ENCODE measurements at places on chromosomes 11 and 22.
A peak's percentile ranks its signal among the peaks of the same experiment; 100 is the strongest.

- H3K4me1 ChIP-seq = no peaks in the 10 kb centered on the region
- H3K27me3 ChIP-seq = no peaks in the 10 kb centered on the region
- H3K27ac ChIP-seq = no peak overlapping the region
- no peak for DNase-seq
- peaks cover 75% of the 10 kb centered on the region for H3K36me3 ChIP-seq
These were observed 33.4 kb downstream of the PPARA start for GRCh38 chr22:46183733-46184132.

- no peak overlapping the region for H3K27ac ChIP-seq
- no peak overlapping the region for H3K4me3 ChIP-seq
- no peaks in the 10 kb centered on the region for H3K36me3 ChIP-seq
These were observed 171.9 kb downstream of the BUD13 start for GRCh38 chr11:116600930-116601329.

DNA sequence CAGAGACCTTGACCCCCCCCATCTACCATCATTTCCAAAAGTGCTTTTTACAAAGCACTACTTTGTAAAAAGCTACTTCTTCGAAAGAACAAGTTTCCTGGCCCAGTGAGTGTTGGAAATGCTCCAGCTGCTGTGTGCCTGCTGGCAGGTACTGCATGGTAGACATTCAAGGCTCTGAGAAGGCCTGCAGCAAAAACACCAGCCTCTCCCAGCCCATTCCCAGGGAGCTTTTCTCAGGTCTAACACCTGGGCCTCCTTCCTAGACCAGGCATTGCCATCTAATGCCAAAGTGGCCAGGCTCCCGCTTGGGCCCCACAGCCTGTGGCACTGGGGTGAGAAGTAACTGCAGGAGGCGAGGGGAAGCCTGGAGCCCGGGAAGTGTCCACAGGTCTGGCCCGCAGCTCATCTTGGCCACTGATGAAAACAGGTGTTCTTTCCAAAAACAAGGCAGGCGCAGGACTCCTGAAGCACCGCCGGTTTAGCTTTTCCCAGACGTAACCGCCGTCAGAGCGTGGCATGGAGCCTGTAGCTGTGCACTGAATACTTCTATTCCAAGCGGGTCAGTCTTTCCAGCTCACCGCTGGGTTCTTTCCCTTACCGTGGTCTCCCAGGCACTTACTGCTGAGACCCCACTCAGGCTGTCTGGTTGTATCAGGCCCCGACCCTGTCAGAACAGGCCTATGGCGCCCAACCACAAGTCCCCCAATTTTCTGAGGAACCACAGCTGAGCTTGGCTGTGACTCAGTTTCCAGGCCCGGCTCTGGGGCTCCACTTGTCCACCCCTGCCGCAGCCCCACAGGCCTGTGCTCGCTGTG is 1.2 kb upstream of the TCIRG1 start:
- H3K36me3 ChIP-seq = peaks cover 23% of the 10 kb centered on the region
- no peak for DNase-seq
- no peak overlapping the region for H3K27ac ChIP-seq
- no peaks in the 10 kb centered on the region for H3K27me3 ChIP-seq

- no peak overlapping the region for H3K27ac ChIP-seq
- no peaks in the 10 kb centered on the region for H3K36me3 ChIP-seq
- H3K4me3 ChIP-seq = no peak overlapping the region
- H3K27me3 ChIP-seq = peaks cover 8% of the 10 kb centered on the region
- no peaks in the 10 kb centered on the region for H3K4me1 ChIP-seq
These were observed 1.6 kb downstream of the NFAM1 start for GRCh38 chr22:42430528-42431125.

- no peaks in the 10 kb centered on the region for H3K36me3 ChIP-seq
- no peak for DNase-seq
- no peaks in the 10 kb centered on the region for H3K4me1 ChIP-seq
These were observed 44.4 kb downstream of the CYTH4 start for GRCh38 chr22:37326726-37327125.

GRCh38 chr11:92253945-92254344 is 29.3 kb downstream of the FAT3 start:
- H3K27ac ChIP-seq = no peak overlapping the region
- H3K36me3 ChIP-seq = no peaks in the 10 kb centered on the region
- no peaks in the 10 kb centered on the region for H3K4me1 ChIP-seq
- no peak for DNase-seq

DNA sequence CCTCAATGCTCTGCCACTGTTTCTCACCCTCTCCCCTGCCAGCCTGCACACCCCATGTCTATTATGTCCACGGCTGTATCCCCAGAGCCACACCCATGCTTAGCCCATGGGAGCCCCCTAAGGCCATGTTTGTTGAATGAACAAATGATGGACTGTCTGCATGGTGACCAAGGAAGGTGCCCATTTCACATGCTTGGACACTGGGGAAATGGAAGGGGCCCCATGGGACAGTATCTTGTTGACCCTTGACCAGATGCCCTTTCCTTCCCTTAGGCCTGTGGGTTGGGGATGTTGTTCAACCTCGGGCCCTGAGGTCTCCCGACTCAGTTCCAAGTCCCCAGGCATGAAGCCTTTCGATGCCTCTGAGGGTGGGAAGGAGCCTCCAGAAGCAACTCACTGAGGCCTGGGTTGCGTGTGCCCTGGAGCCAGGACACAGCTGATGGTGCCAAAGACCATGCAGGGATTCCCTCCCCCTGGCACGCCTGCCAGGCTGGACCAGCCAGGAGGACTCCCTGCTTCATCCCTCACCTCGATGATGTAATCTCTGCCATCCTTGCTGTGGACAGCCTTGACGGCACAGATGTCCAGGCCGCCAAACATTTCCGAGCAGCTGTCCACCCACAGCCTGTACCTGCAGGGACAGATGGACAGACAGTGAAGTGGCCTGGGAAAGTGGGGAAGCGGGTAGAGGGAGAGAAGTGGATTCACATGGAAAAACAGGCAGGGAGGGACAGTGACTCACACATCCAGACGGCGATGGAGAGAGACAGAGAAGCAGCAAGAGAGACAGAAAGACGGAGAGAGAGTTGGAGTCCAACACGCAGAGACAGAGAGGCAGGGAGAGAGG is 58.9 kb downstream of the FBXO7 start:
- H3K4me3 ChIP-seq = no peak overlapping the region
- no peaks in the 10 kb centered on the region for H3K4me1 ChIP-seq
- no peak overlapping the region for H3K27ac ChIP-seq
- no peak for DNase-seq
- peaks cover 14% of the 10 kb centered on the region for H3K27me3 ChIP-seq

GRCh38 chr11:26677566-26677965 is 44.3 kb downstream of the SLC5A12 start:
- H3K4me3 ChIP-seq = no peak overlapping the region
- DNase-seq = no peak
- no peak overlapping the region for H3K27ac ChIP-seq
- no peaks in the 10 kb centered on the region for H3K4me1 ChIP-seq
- no peaks in the 10 kb centered on the region for H3K36me3 ChIP-seq

- no peaks in the 10 kb centered on the region for H3K36me3 ChIP-seq
- peaks cover 21% of the 10 kb centered on the region for H3K27me3 ChIP-seq
- H3K27ac ChIP-seq = no peak overlapping the region
- no peak overlapping the region for H3K4me3 ChIP-seq
- no peaks in the 10 kb centered on the region for H3K4me1 ChIP-seq
These were observed 11.3 kb upstream of the MTMR3 start for GRCh38 chr22:29871684-29872083.

DNA sequence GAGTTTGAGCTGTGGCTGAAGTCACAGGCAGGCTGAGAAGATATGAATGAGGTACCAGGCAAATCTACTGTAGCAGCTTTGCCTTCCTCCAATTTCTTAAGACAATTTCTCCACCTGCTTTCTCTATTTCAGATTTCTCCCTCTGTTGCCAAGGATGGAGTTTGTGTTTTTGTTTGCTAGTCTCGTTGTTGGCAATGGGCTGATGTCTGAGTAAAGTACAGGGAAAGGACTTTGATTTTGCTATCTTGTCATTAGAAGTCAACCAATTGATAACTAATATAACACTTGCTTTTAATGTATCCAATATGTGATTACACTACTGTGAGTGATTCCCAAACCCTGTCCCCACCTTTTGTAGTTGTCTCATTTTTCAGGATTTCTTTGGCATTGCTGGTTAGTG is 40.1 kb upstream of the RRAS2 start:
- H3K36me3 ChIP-seq = no peaks in the 10 kb centered on the region
- no peaks in the 10 kb centered on the region for H3K27me3 ChIP-seq
- H3K4me1 ChIP-seq = peaks cover 2% of the 10 kb centered on the region
- no peak overlapping the region for H3K27ac ChIP-seq

GRCh38 chr11:128757235-128757711 is 63.4 kb downstream of the FLI1 start:
- H3K27ac ChIP-seq = no peak overlapping the region
- H3K27me3 ChIP-seq = no peaks in the 10 kb centered on the region
- peaks cover 67% of the 10 kb centered on the region for H3K36me3 ChIP-seq

- peaks cover 8% of the 10 kb centered on the region for H3K36me3 ChIP-seq
- H3K27me3 ChIP-seq = no peaks in the 10 kb centered on the region
- H3K4me3 ChIP-seq = no peak overlapping the region
- peaks cover 67% of the 10 kb centered on the region for H3K4me1 ChIP-seq
- no peak for DNase-seq
These were observed 1.3 kb downstream of the HARBI1 start for GRCh38 chr11:46615756-46616155.

DNA sequence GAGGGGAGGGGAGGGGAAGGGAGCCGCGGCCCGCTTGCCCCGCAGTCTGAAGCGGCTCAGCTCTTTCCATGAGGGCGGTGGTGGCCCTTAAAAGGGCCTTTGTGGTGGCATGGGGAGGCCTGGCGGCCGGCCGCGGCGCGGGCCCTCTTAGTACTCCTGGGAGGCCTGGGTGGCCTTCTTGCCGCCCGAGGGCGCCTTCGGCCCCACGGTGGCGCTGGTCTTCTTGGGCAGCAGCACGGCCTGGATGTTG is 6.9 kb downstream of the DPAGT1 start:
- H3K36me3 ChIP-seq = peaks cover 73% of the 10 kb centered on the region
- H3K27ac ChIP-seq = peak overlapping the region; percentile 99
- H3K4me3 ChIP-seq = peak overlapping the region; percentile 95
- DNase-seq = no peak
- no peaks in the 10 kb centered on the region for H3K27me3 ChIP-seq
- H3K4me1 ChIP-seq = peaks cover 42% of the 10 kb centered on the region

DNA sequence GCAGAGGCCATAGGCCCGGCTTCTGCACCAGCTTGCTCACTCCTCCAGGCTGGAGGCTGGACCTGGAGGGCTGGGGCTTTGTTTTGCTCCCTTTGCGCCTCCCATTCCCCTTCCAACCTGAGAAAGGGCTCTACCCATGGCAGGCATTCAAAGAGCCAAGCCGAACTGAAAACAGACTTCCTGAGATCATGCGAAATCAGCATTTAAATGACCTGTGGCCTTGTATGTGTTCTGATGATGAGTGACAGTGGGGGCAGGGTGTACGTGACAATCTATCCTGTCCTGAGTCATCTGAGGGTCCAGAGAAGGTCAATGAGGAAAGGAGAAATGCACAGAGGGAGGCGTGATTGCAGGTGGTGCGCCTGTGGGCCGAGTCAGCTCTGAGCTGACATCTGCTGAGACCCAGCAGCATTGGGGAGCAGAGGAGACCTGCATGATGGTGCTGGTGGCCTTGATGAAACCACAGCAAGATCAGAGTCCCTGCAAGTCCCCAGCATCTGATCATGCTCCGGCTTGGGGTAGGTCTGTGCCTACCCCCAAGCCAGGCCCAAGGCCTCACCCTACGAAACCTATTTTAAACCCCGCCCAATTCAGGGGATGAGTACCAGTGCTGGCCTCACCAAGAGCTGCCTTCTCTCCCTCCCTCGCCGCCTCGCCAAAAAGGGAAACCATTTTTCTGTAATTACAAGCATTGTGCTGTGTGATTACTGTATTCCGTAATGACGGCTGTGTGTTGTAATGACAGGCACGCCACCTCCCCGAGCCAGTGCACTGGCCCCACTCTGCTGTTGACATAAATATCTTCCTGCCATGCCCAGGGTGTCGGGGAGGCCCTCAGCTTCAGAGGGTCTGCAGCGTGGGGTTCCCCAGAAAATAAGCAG is 95.2 kb upstream of the ANO1 start:
- H3K4me3 ChIP-seq = no peak overlapping the region
- peaks cover 3% of the 10 kb centered on the region for H3K27me3 ChIP-seq
- H3K27ac ChIP-seq = no peak overlapping the region
- no peaks in the 10 kb centered on the region for H3K4me1 ChIP-seq

DNA sequence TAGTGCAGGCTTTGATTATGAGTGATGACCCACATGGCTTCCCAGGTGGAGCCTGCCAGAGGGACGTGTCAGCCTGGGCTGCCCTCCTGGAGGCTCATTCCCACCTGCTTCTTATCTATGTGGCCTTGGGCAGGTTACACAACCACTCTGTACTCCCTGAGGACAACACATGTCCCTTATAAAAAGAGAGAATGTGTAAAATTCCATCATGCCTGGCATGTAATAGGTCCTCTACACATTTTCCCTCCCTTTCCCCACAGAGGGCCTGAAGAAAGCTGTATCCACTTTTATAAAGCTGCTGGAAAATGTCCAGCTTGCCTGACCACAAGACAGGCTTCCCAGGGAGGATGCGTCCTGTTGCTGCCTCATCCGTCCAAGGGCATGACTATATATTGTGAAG is 55.0 kb upstream of the VSTM5 start:
- no peak overlapping the region for H3K27ac ChIP-seq
- H3K36me3 ChIP-seq = no peaks in the 10 kb centered on the region
- DNase-seq = no peak

GRCh38 chr11:21948876-21949275 is 244.0 kb upstream of the ANO5 start:
- H3K27ac ChIP-seq = no peak overlapping the region
- H3K4me1 ChIP-seq = no peaks in the 10 kb centered on the region
- H3K36me3 ChIP-seq = no peaks in the 10 kb centered on the region
- H3K4me3 ChIP-seq = no peak overlapping the region
- no peaks in the 10 kb centered on the region for H3K27me3 ChIP-seq

DNA sequence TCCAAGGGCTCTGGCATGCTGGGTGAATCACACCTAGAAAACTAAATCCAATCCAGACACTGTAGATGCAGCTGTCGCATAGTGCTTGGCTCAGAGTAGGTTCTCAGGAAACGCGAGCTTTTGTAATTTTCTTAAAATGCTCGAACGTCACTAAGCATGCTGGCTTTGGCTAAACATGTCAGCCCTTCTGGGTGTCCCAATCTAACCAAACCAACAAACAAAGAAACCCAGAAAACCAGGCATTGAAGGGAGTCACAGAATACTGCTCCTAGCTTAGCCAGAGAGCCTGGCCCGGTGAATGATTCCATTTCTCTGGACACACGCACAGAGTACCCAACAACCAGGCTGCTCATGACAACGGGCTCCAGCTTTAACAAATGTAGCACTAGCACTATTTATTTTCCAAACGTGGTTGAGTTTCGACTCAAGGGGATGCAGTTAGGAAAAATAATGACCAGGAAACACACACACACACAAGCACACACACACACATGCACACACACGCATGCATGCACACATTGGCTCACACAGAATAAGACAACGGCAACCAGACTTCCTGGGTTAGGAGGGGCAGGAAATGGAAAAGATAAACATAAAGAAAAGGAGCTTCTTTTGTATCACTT is 492.6 kb downstream of the MIAT start:
- no peaks in the 10 kb centered on the region for H3K4me1 ChIP-seq
- H3K4me3 ChIP-seq = no peak overlapping the region
- no peak for DNase-seq
- H3K27ac ChIP-seq = no peak overlapping the region

DNA sequence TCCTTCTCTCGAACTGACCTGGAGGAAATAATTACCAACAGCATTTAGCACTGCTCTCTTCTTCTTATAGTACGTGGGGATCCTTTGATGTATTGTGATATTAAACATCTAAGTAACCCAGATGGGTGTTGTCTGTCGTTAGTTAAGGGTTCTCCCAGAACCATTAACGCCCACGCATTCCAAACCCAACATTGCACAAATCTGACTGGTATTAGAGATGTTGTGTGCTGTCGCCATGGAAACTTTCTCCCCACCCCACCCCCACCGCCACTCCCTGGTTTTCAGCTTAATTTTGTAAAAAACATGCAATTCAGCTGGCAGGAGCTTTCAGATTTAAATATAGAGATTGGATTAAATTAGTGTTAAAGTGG is 1495.2 kb downstream of the TBC1D22A start:
- no peak overlapping the region for H3K27ac ChIP-seq
- no peaks in the 10 kb centered on the region for H3K27me3 ChIP-seq
- DNase-seq = no peak
- no peaks in the 10 kb centered on the region for H3K4me1 ChIP-seq
- H3K4me3 ChIP-seq = no peak overlapping the region

All from DND-41 (cell line).